C1 segment of cervical spinal cord (tissue), 14 donors: ENCODE measurements at places on chromosomes 5 and 9.

DNA sequence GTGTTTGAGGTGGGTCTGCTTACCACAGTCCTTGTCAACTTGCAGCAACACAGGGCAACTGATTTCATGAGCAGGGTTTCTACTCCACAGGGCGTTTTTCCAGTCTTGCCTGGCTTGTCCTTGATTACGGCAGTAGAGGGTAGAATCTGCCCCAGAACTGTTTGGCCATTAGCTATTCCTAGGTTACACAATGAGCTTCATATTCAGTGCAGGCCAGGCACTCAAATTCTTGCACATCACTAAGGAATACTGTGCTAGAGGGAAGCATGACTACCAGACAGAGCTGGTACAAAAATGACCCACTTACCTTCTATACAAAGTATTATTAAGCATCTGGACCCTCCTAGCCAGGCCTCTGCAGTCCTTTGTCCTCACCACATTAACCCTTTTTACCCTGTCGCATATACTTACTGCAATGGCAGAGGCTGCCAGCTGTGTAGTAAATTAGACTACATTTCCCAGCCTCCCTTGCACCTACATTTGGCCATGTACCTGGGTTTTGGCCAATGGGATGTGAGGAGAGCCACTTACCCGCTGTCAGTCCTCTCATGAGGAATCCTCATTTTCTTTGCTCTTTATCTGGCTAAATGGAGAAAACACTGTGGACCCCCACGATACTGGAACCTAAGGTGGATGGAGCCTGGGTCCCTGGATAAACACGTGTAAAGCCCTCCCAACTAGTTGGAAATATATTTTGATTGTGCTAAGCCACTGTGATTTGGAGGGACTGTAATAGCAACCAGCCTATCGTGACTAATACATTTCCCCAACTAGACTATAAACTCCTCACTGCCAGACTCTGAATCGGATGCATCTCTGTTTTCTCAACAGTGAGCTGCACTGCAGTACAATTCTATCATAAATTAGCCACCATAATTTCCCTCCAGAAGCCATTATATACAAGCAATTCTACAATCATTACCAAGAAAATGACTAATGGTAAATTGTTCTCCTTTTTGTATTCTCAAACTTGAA, 218.7 kb downstream of the GLIS3 start:
- DNase-seq, result peak; percentile 17

- no peak for DNase-seq
These were observed 951.9 kb upstream of the DMAC1 start for GRCh38 chr9:8751406-8751930.

GRCh38 chr9:115964710-115965347, 188.8 kb upstream of the PAPPA start:
- DNase-seq, result no peak

DNA sequence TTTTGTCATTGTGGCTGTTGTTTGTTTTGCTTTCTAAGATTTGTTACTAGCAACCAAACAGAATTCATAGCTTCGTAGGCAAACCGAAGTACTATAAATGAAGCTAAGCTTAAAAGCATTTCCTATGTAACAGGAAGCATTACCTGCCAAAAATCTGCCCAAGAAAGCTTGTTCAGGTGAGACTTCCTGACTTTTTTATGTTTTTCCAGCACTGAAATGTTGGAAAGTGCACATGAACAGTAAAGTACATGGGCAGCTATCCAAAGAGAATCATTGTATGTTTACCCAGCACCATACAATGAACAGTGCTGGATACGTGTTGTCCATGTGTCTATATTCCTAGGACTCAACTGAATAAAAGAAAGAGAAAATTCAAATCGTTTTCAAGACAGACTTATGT, 247.1 kb downstream of the NFIB start:
- no peak for DNase-seq

- no peak for DNase-seq
These were observed 468.5 kb downstream of the NFIB start for GRCh38 chr9:13845460-13845859.

- DNase-seq, result no peak
These were observed 287.1 kb downstream of the TENT4A start for GRCh38 chr5:7000310-7000709.

- no peak for DNase-seq
These were observed 391.2 kb downstream of the RAB3C start for GRCh38 chr5:58974083-58974482.

- DNase-seq, result no peak
These were observed 93.2 kb upstream of the ADAMTS16 start for GRCh38 chr5:5046680-5047502.

DNA sequence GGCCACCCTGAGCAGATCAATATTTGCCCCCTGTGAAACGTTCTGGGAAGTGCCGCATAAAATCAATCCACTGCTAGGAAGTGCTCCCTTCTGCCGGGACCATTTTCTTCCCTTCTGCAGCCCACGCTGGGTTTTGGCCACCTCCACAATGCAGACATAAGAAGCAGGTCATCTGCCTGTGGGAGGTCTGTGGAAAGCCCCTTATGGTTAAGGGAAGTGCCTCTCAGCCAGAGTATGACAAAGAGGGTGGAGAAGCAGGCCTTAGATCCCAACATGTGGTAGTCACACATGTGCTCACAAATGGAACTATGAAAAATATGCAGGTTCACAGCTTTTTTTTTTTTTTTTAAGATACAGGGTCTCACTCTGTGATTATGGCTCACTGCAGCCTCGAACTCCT, 82.8 kb downstream of the SLC1A3 start:
- peak; percentile 13 for DNase-seq
